Dermis microvascular lymphatic vessel endothelial cell (primary cell): ENCODE measurements at places on chromosomes 16 and 17.

- no peak for DNase-seq
Observed at GRCh38 chr16:65967376-65967775, 399.1 kb upstream of the CDH5 start.

DNA sequence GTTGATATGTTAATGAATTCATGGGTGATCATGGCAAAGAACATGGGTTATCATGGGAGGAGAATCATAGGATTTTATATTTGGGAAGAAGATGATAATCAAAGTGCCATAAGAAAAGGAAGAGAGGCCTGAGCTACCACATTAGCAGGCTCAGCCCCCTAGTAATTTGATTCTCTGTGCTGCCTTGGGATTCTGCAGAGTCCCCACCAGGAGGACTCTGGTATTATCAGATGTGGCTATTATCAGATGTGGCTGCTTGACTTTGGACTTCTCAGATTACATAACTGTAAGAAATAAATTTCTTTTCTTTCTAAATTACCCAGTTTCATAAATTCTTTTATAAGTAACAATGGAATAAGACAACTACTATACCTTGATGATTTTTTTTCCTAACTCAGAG, 137.6 kb downstream of the ITFG1 start:
- no peak for DNase-seq

- DNase-seq: no peak
Observed at GRCh38 chr17:36731811-36732210, 130.4 kb downstream of the MRM1 start.

DNA sequence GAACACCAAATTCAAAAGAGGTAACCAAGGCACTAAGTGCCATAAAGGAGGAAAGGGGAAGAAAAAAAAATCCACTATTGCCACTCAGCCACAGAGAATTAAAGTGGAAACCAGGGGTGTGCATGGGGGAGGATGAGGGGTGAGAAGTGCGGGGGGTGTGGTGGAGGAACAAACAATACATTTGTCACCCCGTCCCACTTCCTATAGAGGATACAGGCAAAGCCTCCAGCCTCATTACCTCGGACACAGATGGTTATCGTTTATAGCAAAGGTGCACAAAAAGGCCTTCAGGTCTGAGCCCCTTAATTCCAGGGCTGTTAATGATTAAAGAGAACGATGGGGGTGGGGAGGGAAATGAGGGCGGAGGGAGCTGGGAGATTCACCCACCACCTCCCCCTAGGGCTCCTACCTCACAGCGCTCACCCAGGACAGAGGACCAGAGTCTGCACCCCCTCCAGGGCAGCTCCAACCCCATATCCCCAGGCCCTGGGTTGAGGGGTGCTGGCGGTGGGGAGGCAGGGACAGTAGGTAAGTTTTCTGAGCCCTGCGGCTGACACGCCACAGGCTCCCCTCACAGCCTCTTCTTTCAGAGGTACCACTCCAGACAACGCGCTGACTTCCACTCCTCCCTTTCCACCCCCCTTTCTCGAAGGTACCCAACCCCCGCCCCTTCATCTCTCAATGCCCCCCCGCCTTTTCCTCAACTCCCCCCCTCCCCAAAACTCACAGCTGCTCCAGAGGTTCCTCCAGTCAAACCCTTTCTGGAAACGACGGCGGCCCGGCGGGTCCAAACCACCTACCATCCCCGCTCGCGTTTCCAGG, 470 bp downstream of the DCUN1D3 start:
- peak; percentile 21 for DNase-seq

GRCh38 chr17:56913000-56913311, 893 bp downstream of the TRIM25 start:
- DNase-seq: no peak

DNA sequence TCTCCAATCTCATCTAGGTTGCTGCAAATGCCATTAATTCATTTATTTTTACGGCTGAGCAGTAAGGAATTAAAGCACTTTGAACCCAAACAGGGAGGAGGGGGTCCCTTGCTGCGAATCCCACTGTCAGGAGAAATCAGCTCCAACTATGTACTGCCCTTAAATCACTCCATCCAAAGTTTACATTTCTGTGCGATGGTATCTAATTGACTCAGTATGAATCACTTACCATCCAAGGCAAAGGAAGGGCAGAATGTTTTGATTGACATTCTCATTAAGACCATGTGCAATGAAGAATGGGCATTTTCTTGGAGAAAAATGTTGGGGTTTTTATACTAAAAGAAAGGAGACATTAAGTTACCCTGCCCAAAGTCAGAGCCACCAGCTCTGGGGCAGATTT, 47.7 kb upstream of the XYLT1 start:
- no peak for DNase-seq

GRCh38 chr17:10612957-10613744, 44.0 kb downstream of the MYH3 start:
- no peak for DNase-seq

GRCh38 chr16:88914750-88915368, 48.4 kb upstream of the PABPN1L start:
- DNase-seq: no peak

GRCh38 chr17:38616361-38616760, 10.6 kb upstream of the SRCIN1 start:
- DNase-seq: no peak

DNA sequence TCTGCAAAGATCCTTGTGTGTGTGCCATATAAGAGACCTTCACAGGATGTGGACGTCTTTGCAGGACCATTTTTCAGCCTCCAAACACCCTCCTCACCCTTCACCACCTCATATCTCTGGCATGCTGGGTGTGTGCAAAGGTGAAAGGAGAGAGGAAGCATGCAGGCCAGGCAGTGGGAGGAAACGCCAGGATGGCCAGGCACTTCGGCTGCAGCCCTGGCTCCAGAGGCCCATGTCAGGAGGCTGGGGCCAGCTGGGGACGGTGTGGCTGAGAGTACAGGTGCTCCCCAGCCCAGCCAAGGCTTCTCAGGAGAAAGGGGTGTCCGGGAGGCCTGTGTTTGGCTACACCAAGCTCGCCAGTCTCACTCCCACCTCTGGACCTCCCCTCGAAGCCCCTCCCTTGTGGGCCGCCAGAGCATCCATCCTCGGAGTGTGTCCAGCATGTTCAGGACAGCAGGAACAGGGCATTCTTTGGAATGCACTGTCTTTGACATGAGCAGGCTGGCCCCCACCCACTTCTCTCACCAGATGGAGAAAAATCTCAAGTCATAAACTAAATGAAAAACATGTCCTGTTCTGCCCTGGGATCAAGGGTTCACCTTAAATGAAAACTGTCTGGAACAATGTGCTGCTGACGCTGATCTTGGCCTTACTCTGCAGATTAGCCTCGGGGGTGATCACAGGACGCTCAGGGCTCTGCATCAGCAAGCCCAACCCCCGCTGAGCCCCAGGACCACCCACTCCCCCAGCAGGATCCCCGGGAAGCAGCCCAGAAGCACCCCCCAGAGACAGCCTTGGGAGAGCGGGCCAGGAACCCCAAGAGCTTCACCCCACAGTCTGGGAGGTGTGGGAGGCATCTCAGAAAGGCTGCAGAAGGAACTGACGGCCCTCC, 15.9 kb downstream of the PEMT start:
- DNase-seq: no peak

GRCh38 chr17:19294443-19294842, 57.3 kb downstream of the EPN2 start:
- no peak for DNase-seq

DNA sequence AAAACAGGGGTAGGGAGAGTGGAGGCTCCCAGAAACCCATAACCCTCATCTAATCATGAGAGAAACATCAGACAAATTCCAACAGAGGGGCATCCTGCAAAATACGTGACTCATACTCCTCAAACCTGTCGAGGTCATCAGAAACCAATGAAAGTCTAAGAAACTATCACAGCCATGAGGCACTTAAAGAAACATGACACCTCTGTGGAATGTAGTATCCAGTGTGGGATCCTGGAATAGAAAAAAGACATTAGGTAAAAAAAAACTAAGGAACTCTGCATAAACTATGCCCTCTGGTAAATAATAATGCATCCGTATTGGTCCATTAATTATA, 16.4 kb downstream of the CDH5 start:
- DNase-seq: peak; percentile 91

- no peak for DNase-seq
Observed at GRCh38 chr17:82961366-82962162, 117.8 kb upstream of the METRNL start.

- DNase-seq: no peak
Observed at GRCh38 chr16:89458967-89459366, 31.4 kb downstream of the ANKRD11 start.

DNA sequence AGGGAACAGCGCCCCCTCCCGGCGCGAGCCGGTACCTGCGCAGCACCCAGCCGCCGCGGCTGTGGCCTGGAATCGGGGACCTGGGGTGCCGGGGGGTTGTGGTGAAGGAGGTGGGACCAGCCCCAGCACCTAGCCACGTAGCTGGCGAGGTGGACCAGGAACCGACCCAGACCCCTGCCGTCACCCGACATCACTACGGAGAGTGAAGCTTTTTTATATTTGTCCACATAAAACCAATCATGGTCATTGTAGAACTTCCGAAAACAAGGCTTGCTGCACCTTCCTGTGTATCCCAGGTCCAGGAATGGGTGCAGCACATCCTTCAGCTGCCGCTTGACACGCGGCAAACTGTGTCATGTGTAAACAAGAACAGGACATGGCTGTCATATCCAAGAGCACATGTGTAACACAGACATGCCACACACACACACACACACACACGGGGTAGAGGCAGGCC, 1.3 kb downstream of the HBQ1 start:
- DNase-seq: no peak

DNA sequence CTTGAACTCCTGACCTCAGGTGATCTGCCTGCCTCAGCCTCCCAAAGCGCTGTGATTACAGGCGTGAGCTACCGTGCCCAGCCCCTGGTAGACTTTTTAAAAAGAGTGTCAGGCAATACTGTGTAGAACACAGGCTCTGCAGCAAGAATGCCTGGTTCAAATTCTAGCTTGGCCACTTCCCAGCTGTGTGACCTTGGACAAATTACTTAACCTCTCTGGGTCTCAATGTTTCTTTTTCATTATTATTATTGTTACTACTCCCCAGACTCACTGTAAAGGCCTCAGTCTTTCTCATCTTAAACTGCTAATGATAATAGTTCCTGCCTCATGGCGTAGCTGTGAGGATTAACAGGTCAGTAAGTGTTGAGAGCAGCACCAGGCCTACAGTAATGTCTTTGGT, 114.3 kb downstream of the LITAF start:
- DNase-seq: no peak

DNA sequence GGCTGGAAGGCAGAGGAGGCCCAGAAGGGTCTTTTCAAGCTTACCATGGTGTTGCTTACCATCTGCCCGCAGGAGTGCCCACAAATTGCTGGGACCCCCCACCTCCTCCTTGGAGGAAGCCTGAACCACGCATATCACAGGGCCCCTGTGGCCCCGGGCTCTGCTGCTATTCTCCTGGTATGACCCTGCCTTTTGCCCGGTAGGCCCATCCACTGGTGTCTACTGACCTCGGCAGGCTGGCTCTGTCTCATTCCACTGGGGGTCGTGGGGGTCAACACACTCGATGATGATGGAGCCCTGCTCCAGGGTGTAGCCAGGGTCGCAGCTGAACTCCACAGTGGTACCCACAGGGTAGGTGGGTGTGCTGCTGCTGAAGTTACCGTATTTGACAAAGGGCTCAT, 8.2 kb upstream of the PHF12 start:
- no peak for DNase-seq

DNA sequence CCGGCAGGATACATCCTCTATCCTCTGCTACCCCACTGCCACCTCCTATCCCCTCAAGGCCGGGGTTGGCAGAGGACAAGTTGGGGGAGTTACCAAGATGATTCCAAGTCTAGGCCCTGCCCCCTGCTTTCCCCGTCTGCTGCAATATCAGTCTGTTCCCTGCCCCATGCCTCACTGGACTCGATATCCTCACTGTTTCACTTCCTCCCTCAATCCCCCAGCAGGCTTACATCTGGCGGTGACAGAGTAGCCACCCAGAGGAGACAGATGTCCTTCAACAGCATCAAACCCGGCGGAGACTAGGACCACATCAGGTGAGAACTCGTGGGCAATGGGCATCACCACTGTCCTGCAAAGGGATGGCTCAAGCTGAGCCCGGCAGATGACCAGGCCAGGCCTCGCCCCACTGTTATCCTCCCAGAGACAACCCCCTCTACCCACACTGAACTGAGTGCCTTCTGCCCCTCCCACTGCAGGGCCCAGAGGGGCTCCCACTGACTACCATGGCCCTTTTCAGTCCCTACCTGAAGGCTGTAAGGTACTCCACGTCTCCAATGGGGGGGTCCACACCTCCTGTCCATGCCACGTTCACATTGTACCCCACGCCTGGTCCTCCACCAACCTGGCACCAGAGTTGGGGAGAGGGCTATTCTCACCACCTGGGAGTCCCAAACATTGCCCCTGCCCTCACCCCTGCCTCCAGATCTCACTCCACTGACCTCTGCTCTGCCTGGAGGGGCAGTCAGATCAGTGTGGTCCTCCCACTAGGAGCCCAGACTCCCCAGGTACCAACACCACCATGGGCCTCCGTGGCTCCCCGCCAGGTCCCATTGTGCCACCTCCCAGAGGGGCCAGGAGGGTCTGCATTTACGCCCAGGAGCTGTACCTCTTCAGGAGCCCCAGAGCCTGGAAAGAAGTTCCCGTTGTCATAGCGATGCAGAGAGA, 9.6 kb downstream of the G6PC3 start:
- DNase-seq: no peak

- no peak for DNase-seq
Observed at GRCh38 chr17:82058230-82058854, 6.6 kb downstream of the GPS1 start.

- DNase-seq: no peak
Observed at GRCh38 chr17:259341-259976, 78.0 kb upstream of the DOC2B start.

- no peak for DNase-seq
Observed at GRCh38 chr16:72921106-72921505, 126.8 kb downstream of the ZFHX3 start.

DNA sequence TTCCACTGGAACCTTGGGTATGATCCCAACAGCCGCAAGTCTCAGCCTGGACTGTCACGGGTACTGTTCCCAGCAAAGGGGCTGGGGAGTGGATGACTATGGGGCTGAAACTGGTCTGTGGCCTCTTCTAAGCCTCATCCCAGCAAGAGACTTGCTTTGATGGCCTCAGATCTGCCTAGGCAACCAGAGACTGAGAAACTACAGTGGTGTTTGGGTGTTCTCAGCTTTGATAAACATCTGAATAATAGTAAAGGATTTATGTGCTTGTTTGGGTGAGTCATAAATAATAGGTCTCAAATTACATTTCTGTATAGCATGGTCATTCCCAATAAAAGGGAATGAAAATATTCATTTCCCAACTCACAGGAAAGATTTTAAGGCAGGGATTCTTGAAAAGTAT, 30.2 kb upstream of the ULK2 start:
- no peak for DNase-seq

- no peak for DNase-seq
Observed at GRCh38 chr16:23433261-23433920, 19.6 kb downstream of the COG7 start.

GRCh38 chr17:80265205-80266068, 4.8 kb downstream of the RNF213 start:
- no peak for DNase-seq

DNA sequence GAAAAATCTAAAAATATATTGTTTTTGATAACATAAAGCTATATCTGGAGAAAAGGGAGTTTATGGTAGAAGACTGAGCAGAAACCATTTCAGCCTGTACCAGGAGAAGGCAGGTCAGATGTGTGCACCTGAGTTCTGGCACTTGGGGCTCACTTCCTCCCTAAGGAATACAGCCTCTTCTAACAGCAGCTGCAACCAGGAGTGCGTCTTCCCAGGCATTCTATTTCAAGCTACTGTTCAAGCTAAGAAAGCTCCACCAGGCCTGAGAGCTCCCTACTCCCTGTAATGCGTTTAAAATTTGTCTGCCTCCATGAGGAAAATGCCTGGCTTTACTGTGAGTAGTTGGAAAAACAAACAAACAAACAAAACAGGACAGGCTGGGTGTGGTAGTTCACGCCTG, 96.1 kb downstream of the ZNF778 start:
- DNase-seq: no peak
